Effector CD8-positive, alpha-beta T cell (primary cell): ENCODE measurements at places on chromosomes 1 and 21.

DNA sequence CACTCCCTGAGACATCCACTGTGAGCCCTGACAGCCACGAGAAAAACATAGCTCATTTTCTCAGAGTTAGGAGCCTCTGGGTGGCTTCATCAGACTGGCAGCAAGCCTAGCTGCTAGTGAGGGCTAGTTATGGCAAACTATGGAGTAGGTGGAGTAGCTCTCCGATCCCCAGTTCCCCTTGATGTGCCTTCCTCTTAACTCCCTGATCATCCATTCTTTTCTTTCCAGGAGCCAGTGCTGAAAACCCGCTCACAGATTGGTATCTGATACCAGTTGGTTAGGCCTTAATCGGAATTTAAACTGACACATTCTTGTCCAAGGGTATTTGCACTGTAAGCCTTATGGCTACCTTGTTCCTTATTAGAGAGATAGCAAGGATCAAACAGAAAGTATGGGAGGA, 31.4 kb upstream of the PAXBP1 start:
- no peak for DNase-seq

GRCh38 chr1:220824031-220824989, 37.6 kb downstream of the MTARC1 start:
- DNase-seq = no peak

DNA sequence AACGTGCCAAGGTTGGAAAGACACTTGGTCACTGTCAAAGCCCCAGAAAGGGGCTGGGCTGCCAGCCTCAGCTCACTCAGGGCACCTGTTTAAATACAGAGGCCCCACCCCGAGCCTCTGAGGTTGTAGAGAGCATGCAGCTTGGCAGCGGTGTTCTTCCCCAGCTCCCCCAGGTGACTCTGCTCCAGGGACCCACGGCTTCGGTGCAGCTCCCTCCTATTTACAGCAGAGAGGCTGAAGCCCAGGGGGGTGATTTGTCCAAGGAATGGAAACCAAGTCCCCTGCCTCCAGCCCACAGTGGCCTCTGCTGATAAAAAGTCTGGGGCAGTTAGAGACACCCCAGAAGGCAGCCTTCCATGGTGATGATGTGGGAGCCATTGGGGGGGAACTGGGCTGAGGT, 9.1 kb upstream of the C1QA start:
- no peak for DNase-seq

- no peak for DNase-seq
These were observed 32.1 kb downstream of the IL12RB2 start for GRCh38 chr1:67339623-67340343.

- no peak for DNase-seq
These were observed 7.3 kb downstream of the BOLA1 start for GRCh38 chr1:149906570-149907075.

DNA sequence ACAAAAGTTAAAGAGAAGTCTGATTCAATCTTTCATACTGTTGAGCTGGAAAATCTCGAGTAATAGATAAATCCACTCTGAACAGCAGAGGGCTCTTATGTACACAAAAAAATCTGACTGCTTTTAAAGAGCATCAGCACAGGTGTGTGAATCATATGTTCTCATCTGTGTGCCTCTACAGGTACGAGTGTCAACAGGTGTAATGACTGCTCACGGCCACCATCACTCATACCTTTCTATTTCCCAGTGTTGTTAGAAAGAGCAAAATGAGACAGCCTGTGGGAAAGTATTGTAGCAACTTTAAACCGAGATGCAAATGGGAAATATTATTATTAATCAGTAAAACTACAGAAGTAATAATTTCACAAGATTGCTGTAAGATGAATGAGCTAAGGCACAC, 49.0 kb upstream of the SCAF4 start:
- DNase-seq = no peak

DNA sequence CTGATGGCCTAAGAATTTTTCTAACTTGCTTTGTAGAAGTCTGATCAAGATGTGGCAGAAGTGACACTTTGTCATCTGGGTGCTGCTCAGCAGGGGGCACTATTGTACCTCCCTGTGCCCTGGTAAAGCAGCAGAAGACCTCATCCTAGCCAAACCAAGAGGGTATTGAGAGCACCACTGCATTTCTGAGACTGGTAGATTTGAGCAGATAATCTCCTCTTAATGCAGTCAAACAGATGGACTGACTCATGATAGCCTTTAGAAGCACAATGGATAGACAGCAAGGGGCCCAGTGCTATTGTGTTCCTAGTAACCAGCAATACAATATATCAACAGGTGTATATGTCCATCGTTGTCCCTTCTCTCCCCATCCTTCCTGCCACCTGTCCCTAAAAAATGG, 5.7 kb downstream of the TPM3 start:
- peak; percentile 21 for DNase-seq

- DNase-seq = no peak
These were observed 407.8 kb upstream of the DAB1 start for GRCh38 chr1:57831624-57832023.

DNA sequence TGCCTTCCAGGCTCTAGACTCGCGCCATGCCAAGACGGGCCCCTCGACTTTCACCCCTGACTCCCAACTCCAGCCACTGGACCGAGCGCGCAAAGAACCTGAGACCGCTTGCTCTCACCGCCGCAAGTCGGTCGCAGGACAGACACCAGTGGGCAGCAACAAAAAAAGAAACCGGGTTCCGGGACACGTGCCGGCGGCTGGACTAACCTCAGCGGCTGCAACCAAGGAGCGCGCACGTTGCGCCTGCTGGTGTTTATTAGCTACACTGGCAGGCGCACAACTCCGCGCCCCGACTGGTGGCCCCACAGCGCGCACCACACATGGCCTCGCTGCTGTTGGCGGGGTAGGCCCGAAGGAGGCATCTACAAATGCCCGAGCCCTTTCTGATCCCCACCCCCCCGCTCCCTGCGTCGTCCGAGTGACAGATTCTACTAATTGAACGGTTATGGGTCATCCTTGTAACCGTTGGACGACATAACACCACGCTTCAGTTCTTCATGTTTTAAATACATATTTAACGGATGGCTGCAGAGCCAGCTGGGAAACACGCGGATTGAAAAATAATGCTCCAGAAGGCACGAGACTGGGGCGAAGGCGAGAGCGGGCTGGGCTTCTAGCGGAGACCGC, 2.0 kb upstream of the OLIG2 start:
- no peak for DNase-seq

DNA sequence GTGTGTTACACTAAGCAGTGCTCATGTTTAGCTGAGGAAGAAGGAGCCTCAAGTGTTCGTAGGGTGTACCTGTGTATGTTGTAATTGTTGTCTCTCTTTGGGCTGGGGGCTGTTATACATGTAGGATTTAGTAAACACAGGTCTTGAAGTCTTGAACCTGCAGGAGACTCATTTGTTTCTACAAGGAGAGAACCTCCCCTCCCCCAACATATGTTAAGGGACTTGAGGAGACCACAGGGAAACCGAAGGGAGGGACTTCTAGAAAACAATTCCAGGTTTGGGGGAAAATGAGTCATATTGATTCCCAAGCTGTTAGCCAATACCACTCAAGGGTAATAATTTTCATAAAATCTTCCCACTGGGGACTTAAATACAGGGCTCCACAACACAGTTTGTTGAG, 25.0 kb upstream of the AGBL4 start:
- no peak for DNase-seq

- DNase-seq = no peak
These were observed 2.5 kb downstream of the EPHA2 start for GRCh38 chr1:16153096-16153998.

DNA sequence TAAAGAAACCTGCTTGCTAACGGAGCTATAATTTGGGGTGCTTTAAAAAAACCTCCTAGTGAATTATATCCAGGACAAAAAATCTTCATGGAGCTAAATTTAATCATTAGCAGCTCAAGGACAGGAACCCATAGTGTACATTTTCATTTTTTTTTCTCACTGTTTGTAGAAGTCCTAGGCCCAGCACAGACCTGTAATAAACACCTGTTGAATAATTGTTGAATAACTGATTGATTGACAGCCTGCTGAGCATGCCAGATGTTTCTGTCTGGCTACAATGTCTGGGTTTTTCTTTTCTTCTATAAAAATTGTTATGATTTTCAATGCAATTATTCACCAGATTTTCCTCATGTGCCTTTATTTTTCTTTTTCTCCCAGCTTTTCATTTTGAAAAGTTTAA, 10.9 kb upstream of the GALNT2 start:
- DNase-seq = no peak

- DNase-seq = no peak
These were observed 30.0 kb upstream of the FGGY start for GRCh38 chr1:59266927-59267293.

- no peak for DNase-seq
These were observed 56.8 kb downstream of the ARHGEF16 start for GRCh38 chr1:3511306-3511705.

- DNase-seq = no peak
These were observed 56.6 kb downstream of the OLIG1 start for GRCh38 chr21:33126569-33126968.

- DNase-seq = no peak
These were observed 1.7 kb upstream of the NENF start for GRCh38 chr1:212430955-212431394.

DNA sequence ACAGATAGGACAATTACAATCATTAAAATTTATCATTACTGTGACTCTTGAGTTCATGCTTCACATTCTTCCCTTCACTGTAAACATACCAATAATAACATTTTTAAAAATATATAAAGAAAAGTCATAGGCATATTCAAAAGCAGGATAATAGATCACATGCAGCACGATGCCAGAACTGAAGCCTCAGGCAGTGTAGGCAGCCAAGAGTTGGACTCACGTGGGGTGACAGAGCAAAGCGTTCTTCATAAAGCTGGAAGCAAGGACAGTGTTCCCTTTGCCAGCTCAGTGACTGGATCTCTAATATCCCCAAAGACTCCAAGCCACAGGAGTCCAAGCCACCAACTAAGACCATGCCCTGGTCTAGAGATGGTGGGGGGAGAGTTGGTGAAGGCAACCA, 77.7 kb downstream of the ODF2L start:
- DNase-seq = no peak

DNA sequence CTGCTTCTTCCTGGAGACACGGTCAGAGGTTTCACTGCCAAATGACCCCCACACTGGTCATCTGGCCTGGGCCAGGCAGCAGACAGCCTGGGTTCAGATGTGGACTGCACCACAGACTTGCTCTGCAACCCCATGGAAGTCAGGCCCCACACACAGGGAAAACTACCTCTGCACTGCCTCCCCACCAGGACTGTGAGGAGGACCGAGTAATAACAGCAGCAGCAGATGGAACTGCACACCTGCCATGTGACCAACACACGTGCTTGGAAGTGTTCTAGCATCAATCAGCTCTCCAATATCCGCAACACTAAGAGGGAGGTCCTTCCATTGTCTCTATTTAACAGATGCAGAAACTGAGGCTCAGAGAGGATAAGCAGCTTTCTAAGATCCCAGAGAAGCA, 51.4 kb downstream of the SLC9A1 start:
- DNase-seq = no peak

DNA sequence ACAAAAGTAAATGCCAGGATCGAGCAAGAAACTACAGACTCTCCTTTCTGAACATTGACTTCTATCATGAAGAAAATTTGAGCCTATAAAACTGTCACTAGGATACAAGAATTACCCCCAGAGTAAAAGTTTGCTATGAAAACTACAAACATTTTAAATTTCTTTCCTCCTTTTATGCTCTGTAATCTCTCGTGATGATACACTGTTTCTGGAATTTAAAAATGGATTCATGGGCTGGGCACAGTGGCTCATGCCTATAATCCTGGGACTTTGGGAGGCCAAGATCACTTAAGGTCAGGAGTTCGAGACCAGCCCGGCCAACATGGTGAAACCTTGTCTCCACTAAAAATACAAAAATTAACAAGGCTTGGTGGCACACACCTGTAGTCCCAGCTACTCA, 181.3 kb downstream of the ZNF281 start:
- DNase-seq = no peak

- DNase-seq = no peak
These were observed 55.2 kb upstream of the ANGPTL1 start for GRCh38 chr1:178926046-178926445.

DNA sequence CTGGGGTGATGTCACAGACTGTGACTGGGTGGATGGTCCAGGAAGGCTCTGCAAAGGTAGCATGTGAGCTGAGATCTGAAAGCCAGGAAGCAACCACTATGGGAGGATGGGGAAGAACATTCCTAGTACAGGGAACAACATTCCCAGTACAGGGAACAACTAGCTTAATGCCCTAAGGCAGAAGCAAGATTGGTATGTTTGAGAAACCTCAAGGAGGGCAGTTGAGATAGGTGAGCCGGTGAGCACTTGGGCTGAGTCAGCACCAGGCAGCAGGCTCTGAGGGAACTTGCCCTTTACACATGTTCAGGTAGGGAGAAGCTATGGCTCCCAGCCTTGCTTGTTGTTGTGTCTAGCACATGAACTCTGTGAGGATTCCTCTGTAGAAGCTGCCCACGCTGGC, 24.2 kb upstream of the CACNA1E start:
- no peak for DNase-seq

- no peak for DNase-seq
These were observed 1.1 kb upstream of the TTC39A start for GRCh38 chr1:51331206-51332100.

DNA sequence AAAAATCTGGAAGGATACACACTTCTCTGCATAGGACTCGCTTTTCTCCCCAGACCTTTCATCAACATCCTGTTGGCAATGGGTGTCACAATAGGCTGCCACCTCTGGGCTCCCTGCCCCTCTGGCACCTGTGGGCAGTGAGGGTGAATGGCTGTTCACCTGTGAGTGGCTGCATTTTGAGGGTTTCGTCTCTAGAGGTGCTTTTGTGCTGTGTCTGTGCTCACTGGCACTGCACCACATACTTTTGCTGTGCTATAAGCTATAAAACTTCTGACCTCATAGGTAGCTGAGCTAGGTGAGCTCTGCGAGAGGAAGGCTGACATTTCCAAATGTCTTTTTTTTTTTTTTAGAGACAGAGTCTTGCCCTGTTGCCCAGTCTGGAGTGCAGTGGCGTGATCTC, 35.9 kb downstream of the SLC30A1 start:
- DNase-seq = no peak

- no peak for DNase-seq
These were observed 14.3 kb downstream of the NADK start for GRCh38 chr1:1763657-1764621.

- no peak for DNase-seq
These were observed at the start of gene ANGPTL1 for GRCh38 chr1:178870944-178871343. Gene ANGPTL1, minus strand, starts transcription at chr1:178871077. Its CDS starts 5,301 bp downstream, at chr1:178865776.

DNA sequence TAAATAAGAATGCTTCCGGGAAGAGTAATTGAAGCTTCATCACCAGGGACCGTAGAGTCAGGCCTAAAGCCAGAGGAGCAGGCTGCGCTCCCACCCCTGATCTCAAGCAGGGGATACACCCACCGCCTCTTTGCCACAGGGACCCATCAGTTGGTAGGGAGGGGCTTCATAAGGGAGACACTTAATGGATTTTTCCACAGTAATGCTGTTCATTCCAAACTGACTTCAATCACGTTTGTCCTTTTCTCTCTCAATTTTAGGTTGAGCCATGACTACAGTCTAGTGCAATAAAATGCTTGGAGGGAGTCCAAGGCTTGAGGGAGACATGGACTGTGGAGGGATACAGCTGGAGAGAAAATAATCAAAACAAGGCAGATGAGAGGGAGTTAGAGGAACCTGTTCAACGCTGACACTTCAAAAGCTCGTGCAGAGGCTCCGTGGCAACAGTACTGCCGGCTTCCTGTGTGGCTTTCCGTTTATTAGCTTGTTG, 111.5 kb downstream of the SEC16B start:
- no peak for DNase-seq
